Activated T-helper 2 cell treated with anti-CD3 and anti-CD28 coated beads, Interferon-gamma antibody, Interleukin-2, Interleukin-4, amounts not matched to agents 10 μg/mL and 5 μg/mL and 100 μg/mL, durations not matched to agents 14 hours and 24 hours and 36 hours (primary cell): ENCODE measurements at places on chromosomes 3 and 15. TPM values are rescaled to one million over a fixed set of nuclear protein-coding genes. Genes with fewer than 3 reads are reported as not detected.

Gene CCDC33
- total RNA-seq = not detected in 2 replicates

Gene SCAP
- total RNA-seq = 79.6 and 83.9 TPM in 2 replicates

Gene TEX55
- total RNA-seq = not detected in 2 replicates

Gene SCAMP5
- 0.89 and 0.99 TPM in 2 replicates for total RNA-seq

Gene KIF15
- total RNA-seq = 28.5 and 28.7 TPM in 2 replicates

Gene CLDN16
- not detected in 2 replicates for total RNA-seq

Gene BFSP2
- total RNA-seq = not detected in 2 replicates

Gene KNG1
- total RNA-seq = not detected in 2 replicates
